Activated CD4-positive, CD25-positive, alpha-beta regulatory T cell (primary cell): ENCODE measurements at places on chromosomes 3 and 15.

GRCh38 chr15:51884517-51885236 is 55.2 kb downstream of the TMOD3 start:
- no peak for DNase-seq

DNA sequence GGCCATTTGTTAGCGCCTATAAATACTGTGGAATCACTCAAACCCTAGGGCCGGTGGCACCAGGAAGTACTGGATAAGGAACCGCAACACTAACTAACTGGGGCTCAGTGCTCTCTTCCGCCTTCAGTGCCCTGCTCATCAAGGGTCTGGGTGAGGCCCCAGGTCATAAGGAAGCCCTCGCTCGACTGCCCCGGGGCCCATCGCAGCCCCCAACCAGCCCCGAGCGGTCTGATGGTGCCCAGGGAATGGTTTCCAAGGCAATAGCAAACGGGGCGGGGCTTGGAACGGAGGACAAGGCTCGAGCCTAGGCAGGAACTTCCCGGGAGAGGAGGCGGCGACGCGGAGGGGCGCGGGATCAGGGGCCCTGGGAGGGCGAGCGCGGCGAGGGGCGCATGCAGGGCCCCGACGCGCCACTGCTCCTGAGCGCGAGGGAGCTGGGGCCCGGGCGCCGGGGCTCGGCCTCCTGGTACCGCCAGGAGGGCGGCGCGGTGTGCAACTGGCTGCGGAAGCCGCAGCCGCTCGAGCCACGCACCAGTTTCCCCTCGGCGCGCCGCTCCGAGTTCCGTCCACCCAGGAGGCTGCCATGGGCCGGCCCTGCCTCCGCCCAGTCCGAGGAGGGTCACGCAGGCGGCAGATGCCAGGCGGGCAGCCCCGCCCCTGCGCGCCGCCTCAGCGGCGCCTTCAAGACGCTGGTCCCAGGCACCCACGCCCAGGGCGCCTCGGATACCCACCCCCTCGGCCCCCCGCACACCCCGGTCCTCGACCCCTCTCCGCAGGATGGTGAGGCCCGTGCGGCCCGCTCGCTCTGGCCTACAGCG is at the start of gene TTLL3:
TTLL3 (plus strand) TSS at position 648 of the 818 bp plus-strand sequence. CDS start 400 bp downstream, outside the sequence.
- peak; percentile 19 for DNase-seq

- DNase-seq: no peak
These were observed 741 bp upstream of the ZNF106 start for GRCh38 chr15:42491539-42492225.

DNA sequence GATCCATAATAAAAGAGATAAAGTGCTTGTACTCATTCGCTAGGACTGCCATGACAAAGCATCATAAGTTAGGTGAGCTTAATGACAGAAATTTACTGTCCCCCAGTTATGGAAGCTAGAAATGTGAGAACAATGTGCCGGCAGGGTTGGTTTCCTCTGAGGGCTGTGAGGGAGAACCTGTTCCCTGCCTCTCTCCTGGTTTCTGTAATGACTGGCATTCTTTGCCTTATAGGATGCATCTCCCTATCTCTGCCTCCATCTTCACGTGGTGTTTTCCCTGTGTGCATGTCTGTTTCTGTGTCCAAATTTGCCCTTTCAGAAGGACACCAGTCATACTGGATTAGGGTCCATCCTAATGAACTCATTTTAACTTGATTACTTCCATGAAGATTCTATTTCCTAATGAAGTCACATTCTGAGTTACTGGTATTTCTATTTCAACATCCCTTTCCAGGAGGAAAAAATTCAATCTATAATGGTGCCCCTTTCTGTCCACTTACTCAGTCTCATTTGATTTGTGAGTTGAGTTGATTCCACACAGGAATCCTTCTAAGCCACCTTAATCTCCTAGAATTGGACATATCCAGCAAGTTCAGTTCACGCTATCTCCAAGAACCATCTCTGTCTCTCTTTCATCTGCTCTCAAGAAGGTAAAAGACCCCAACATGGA is 71.2 kb upstream of the LIPC start:
- DNase-seq: no peak

DNA sequence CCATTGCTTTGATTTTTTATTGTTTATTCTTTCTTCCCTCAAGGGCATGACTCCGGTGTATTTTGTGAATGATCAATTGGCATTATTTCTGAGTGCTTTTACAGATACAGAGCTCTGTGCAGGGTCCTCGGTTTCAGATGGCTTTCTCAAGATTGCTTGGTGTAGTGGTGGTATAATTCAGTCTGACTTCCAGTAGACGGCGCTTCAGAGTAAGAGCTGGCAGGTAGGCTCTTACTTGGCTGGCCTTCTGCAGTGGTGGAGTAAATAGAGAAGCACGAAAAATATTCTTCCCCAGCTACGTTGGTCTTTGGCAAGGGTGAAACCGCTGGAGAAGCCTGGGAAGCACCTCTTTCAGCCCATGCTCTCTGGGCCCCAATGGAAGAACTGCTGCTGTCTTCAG is 723.0 kb upstream of the BCHE start:
- no peak for DNase-seq

DNA sequence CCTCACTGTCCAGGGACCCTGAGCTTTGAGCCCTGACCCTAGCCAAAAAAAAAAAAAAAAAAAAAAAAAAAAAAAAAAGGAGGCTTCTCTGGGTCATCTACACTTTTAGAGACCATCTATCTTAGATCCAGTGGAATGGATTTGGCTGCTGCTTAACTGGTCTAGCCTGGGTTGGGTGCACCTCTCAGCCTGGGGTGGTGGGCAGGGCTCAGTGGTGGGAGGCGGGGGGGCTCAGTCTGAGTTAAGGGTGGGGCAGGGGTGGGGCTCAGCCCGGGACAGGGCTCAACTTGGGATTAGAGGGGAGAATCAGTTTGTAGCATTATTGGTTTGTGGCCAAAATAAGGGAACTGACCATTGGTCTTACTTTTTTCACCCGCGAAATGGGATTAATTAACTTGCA is 139.2 kb downstream of the TPRA1 start:
- no peak for DNase-seq

- no peak for DNase-seq
These were observed 8.3 kb downstream of the IL5RA start for GRCh38 chr3:3101660-3102458.

DNA sequence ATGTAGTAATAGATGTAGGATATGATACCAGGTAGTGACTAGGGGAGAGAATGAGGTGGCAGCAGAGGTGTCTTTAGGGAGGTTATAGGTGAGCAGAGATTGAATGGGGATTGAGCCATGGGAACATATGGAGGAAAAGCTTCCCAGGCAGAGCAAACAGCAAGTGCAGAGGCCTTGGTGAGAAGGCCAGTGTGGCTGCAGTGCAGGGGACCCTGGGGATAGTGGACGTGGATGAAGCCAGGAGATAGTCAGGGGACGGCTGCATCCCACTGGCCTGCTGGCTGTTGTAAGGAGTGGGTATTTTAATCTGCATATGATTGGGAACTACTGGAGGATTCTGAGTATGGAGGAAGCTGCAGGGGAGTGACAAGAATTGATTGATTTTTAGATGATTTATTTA is 62.7 kb upstream of the TRAK1 start:
- DNase-seq: no peak
